ENCODE measurements at places on chromosomes 6 and 20.

- no peak for DNase-seq
Measured at GRCh38 chr20:25037288-25038102, 20.4 kb downstream of the ACSS1 start.

DNA sequence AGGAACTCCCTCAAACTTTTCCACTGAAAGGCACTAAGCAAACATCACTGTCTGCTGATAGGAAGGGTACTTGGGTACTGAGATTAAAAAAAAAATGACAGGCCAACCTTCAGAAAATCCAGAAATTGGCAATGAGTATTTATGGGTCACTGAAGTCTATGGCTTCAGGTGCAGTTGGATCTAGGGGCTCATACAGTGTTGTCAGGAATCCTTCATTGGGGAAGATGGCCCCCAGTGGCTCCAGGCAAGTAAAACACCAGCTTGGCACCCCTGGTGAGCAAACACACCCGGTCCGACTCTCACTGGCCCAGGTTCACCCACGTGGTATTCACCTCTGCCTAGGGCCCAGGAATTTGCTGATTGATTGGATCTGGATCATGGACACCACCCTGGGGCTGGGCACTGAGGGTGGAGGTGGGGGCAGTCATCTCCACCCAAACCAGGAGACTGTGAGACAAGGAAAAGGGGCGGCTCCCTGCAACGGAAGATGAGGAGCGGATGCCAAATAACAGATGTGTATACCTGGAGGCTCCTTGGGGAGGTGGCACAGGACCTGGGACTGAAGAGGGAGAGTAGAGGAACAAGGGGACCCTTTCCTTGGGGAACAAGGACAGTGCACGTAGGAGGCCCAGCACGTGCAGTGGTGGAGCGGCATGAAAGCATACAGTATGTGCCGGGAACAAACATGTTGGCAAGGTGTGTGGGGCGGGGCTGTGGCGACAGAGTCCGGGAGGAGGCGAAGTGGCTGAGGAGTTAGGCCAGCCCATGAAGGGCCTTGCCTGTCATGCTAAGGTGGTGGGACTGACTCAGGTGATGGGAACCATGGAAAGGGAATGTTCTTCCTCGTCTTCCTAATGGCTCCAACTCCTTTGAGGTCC, 4.7 kb downstream of the SLC2A10 start:
- no peak for DNase-seq

DNA sequence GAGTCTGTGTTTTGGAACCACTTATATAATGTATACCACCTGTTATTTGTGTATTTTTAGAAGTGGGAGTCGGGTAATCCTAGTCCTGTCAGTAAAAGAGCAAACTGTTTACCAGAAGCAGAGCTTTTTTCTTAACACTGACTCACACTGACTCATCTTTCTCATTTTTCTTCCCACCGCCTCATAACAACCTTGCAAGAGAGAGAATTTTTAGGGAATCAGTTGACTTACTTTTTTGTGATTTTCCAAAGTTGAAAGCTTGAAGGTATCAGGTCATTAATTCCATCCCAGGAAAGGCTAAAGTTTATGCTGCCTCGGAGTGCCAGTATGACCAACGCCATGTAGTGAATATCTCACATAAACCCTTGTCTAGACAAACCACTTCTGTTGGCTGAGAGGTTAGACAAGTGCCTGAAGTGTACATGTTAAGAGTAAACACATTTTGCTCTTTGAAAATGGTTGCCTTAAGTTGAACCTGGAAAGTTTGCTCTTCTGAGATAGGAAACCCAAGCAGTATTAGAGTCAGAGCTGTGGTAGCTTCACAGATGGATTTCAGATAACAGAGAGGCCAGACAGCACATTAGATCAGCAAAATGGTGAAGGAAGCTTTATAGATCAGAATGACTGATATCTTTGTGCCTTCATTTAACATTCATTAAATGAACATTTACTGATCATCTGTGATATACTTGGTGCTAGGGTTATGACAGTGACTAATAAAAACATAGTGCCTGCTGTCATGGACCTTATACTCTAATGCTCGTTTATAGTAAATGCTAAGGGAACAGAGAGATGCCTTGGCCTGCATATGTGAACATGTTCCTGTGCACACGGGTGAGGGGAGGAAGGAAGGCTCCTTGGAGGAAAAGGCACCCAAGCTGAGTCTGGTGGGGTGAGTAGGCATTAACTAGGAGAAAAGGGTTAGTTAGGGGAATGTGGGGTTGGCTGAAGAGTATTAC, 29.1 kb upstream of the PKIG start:
- peak; percentile 60 for DNase-seq

- no peak for DNase-seq
Measured at GRCh38 chr20:46434597-46434996, 28.2 kb upstream of the ELMO2 start.

- DNase-seq: no peak
Measured at GRCh38 chr6:45658400-45658799, 280.7 kb upstream of the SUPT3H start.

- DNase-seq: no peak
Measured at GRCh38 chr20:17712708-17713107, 12.9 kb downstream of the BANF2 start.

- DNase-seq: no peak
Measured at GRCh38 chr20:53422039-53422438, 171.6 kb downstream of the ZNF217 start.

DNA sequence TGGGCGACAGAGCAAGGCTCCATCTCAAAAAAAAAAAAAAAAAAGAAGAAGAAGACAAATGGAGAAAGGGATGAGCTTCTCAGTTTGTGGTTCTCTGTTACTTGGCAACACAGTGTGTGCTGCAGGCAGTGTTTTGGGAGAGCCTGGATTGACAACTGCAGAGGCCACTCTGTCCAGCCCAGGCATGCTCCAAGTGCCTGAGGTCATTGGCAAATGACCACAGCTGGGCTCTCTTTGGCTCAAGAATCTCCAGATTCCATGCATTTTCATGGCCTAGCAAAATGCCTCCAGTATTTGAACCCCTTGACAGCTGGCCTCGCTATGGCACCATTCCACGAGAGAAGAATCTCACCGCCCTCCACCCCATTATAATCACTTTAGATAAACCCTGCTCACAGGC, 126.2 kb downstream of the ANKRD60 start:
- no peak for DNase-seq

- no peak for DNase-seq
Measured at GRCh38 chr6:167504385-167504961, 179.6 kb downstream of the TTLL2 start.

DNA sequence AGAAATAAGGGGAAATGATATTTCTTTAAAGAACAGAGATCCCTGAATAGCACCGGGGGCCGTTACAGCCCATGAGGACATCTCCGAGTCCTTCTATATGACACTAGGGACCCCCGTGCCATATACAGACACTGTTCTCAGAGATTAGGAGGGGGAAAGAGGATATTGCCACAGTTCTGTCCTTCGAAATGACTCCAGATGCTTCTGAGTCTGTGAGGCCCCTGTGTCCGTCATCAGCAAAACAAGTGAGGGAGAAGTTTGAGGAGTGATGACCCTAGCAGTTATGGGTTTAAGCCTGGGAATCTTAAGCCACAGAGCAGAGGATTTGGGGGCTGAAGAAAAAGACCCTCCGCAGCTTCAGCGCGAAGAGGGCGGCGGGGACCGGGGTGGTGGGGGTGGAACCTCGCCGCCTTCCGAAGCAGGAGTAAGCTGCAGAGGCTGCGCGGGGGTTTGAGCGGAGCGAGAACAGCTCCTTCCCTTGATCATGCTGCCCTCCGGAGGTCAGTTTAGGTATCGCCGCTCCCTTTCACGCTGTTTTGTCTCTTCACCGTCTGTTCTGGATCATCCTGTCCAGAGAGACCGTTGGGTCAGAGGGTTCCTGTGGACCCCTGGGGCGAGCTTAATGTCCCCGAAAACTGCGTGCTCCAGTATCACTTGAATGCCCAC, 23.6 kb downstream of the VPS52 start:
- DNase-seq: peak; percentile 80

DNA sequence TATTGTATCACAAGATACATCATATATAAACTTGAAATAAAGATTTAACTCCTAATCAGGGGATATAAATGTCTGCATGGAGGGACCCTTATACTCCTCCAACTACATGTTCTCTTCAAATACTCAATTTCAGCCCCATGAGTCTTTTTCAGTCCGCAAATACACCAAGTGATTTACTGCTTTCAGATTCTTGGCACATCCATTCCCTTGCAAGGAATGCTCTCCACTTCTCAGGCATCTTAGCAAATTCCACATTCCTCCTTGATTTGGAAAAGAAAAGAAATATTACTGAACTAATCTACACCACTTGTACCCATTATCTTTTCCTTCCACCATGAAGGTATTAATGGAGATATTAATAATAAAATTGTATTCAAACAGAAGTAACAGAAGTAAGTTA, 999.4 kb upstream of the GJE1 start:
- DNase-seq: peak; percentile 62

GRCh38 chr6:31767096-31767645, 4.7 kb downstream of the SAPCD1 start:
- DNase-seq: no peak

DNA sequence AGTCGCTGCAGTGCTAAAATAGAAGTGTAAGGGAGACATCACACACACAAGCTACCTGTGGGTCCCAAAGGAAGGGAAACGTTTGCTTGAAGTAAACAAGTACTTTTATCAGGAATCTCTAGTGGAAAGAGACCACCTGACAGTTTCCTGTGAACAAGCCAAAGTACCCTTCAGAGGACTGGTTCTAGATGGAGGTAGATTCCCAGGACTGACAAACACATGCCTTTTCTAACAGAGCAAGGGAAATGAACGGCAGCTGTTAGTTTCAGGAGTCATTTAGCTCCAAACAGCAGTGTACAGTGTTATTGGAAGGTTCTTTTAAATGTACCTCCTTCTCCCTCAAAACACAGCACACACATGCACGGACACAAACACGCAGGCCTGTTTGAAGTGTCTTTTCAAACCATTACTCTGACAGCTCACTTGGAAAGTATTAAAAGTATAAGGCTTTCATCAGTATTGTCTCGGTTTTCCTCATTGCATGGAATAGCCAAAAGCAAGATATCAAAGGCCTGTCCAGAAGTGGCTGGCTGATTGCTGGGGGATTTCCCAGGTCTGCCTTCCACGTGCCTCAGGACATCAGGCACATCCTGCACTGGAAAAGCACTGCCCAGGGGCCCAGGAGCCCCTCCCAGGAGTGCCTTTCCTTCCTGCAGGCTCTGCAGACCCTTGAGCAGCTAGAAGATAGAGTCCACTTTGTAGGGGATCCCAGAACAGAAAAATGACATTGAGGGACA, 393.2 kb upstream of the SOX4 start:
- DNase-seq: no peak

- no peak for DNase-seq
Measured at GRCh38 chr6:125750692-125751333, 1.4 kb downstream of the HEY2 start.

GRCh38 chr6:33029328-33030184, 20.2 kb upstream of the HLA-DOA start:
- no peak for DNase-seq
